ENCODE measurements at places on chromosomes 5 and 9.

DNA sequence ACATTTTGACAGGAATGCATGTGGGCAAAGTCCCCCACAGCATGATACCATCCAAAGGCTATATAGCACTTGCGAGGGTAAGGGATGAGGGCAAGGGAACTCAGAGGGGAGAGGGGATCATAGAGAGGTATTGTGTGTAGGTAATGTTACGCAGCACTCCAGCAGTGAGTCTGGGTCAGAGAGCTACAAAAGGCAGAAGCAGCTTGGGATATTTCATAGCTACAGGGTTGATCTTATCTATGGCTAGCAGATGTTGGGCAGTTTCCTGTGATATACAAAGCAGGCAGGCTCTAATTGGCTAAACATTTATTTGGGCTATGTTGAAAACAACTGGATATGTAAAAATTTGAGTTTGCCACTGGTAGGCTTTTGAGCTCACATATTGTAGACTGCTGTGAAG lies 17.8 kb upstream of the SLCO4C1 start:
- DNase-seq = no peak

DNA sequence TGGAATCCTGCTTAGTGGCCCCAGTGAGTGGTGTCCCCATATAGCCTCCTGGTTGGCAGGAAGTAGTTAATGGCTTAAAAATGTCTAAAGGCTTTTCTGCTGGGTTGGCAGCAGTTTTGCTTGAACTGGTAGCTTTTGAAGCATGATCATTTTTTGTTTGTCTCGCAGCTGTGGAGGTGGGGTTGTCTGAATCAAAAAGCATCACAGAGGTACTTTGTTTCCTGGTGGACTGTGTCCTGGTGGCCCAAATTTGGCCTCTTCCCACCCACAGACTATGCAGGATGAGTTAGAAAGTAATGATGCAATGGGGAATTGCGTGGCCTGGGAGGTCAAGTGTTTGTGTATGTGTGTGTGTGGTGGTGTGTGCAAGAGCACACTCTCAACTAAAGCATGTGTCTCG lies 322.7 kb downstream of the ARHGEF28 start:
- peak; percentile 77 for DNase-seq

DNA sequence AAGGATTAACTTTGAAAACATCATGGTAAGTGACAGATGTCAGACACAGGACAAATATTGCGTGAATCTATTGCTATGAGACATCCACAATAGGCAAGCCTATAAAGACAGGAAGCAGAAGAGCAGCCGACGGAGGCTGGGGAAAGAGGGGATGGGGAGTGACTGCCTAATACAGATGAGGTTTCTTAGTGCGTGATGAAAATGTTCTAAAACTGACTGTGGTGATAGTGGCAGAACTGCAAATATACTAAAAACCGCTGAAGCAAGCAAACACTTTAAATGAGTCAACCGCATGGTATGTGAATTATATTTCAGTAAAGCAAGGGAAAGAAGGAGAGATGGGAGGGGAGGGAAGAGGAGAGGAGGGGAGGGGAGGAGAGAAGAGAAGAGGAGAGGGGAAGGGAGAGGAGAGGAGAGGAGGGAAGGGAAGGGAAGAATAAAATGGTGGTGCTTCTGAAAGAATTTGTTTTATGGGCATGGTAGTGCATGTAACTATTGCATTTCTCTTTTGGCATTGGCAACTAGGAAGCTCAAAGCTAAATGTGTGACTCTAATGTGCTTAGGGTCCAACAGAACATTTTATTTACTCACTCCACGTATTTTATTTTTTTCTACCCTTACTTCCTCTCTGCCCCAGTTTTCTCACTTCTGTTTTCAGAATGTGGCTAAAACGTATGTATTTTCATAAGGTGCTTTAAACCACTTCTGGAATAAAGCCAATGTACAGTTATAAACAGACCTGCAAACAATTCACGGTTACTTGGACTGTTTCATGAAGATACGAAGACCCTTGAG lies 21.3 kb downstream of the AKNA start:
- no peak for DNase-seq

DNA sequence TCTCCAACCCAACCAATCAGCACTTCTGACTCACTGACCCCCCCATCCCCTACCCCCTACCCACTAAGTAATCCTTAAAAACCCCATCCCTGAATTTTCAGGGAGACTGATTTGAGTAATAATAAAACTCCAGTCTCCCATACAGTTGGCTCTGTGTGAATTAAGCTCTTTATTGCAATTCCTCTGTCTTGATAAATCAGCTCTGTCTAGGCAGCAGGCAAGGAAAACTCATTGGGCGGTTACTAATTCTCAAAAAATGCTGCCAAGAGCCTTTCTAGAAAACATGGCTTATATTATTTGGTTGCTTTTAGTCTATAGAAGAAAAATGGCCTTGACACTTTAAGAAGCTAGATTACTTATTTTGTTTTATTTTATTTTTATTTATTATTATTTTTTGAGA lies 131.7 kb downstream of the SUSD1 start:
- DNase-seq = no peak

- no peak for DNase-seq
Measured at GRCh38 chr5:98847054-98847453, 73.6 kb downstream of the RGMB start.

DNA sequence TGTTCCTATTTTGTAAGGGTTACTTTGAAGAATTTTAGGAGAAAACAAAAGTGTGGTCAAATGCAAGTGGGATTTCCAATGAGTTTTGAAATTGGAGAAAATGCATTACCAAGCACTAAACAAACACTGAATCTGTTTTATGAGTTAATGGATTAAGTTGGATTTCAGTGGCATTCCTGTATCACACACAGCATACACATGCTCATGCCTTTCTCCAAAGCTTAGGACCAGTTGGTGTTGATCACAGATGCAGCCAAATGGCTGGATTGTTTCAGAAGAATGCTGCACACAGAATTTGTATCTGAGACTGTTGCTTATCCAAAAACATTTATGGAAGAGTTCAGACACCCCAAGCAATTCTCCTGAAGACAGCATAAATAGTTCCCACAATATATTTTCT lies 611.1 kb downstream of the ACTL7B start:
- no peak for DNase-seq

- no peak for DNase-seq
Measured at GRCh38 chr9:137302449-137303150, 529 bp upstream of the NRARP start.

DNA sequence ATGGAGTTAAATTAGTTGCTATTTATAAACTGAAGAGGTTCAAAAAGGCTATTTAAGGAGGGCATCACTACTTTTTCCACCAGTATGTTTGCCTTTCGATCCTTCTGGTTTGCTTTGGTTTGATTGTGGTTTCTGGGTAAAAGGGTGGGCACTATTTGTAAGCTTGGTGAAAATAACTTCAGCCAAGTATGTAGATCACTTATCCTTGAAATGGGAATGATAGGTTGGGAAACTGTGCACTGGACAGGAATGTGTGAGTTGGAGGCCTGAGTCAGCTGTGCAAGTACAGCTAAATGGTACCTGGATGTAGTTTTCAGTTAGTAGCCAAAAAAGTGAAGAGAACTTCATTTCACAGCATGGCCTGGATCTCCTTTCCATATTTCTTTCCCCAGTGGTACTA lies 466.2 kb downstream of the ENC1 start:
- no peak for DNase-seq

DNA sequence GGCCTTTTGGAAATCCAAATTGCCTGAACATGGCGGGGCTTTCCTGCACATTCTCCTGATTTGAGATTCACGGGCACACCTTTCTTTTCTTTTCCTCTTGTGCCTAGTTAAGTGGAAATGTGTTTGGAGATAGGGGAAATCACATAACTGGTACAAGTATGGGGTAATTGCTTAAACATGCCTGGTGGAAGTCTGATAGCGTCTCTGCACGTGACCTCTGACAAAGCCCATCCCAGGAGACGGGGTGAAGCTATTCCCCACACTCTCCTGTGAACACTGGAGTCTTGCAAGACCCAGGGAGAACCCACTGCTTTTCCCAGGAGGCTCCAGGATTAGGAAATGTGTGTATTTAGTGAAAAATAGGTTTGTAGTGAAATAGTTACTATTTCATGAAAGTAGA lies 2.9 kb upstream of the REEP2 start:
- DNase-seq = no peak

GRCh38 chr5:139164020-139164419 lies 34.1 kb downstream of the SIL1 start:
- no peak for DNase-seq

DNA sequence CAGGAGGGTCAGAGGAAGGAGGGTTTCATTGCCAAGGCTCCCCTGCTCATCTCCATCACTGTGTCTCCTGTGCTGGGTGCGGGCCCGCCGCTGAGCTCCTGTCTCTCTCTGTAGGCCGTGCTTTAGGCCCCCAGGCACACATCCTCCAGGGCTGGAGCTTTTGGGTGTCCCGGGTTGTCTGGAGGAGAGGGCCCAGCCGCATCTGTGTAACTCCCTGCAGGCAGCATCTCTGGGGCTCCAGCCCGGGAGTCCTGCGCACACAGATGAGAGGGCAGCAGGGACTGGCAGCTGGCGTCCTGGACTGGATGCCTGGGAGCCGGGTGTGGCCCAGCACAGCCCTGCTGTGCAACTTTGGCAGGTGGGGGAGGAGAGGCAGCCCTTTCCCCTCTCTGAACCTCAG lies 40.2 kb downstream of the LRSAM1 start:
- DNase-seq = no peak

DNA sequence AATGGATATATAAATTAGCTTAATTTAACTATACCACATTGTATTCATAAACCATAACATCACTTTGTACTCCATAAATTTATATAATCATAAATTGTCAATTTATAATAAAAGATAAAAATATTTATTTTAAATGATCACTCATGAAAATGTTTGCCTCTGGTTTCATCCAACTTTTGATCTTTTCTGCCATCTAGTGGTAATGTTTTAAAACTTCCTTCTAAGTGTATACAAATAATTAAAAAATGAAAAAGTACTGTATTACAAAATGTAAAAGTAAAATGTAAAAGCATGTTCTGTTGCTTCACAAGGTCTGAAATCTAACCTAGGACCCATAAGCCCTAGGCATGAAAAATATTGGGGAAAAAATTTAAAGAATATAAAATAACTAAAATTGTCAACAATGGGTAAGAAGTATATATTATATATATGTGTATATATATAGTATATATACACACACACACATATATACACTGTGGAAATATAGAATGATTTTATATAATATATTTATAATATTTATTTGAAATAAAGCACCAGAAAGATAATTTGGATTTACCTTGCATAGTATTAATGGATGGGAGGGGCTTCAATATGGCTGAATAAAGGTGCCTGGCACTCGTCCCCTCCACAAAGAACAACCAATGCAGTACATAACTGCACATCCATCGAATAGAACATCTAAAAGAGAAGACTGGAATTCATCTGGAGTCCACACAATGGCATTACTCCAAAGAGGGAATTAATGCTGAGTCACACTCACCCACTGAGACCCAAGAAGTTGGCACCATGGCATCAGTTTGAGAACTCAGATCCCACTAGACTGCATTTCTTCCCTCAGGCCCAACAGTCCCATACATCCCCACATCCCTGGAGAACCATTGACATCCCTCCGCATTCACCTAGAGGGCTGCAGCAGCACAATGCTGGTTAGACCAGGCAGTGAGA lies 32.5 kb downstream of the ANXA1 start:
- no peak for DNase-seq

GRCh38 chr9:84756171-84756570 lies 86.6 kb downstream of the NTRK2 start:
- DNase-seq = no peak

DNA sequence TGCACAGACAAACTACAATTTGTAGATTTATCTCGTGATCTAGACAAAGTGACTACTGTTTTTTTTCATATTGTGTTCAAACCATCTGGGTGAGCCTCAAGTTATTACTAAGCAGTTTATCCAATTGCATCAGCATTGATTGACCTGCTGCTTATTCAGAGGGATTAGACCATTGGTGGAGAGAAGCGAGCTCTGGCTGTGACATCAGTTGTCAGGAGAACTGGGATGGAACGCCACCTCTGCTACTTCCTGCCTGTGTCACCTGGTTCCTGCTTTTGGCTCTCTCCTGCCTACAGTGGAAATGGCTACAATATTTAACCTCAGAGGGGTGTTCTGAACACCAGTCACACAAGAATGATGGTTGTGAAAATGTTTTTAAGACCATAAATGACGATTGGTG lies 12.1 kb downstream of the NR4A3 start:
- no peak for DNase-seq

GRCh38 chr9:130870491-130871381 lies 25.9 kb downstream of the QRFP start:
- DNase-seq = peak; percentile 72

DNA sequence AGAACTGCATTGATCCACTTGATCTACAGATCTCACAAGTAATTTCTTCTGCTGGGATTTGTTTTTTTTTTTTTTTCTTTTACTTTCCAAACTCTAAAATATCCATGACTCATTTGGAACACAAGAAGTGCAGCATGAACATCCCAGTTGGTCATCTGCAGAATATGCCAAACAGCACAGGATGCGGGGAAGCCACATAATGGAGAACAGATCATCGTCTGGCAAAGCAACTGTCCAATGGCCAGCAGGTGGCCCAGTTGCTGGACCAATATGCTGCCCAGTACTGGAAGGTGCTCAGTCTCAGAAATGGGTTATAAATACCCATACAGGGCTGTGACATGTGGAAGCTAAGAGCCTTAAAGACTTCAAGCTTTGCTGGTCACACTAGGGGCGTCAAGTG lies 221.3 kb upstream of the TAS2R1 start:
- DNase-seq = no peak

- DNase-seq = no peak
Measured at GRCh38 chr5:101687349-101687985, 608.6 kb downstream of the SLCO4C1 start.

- DNase-seq = no peak
Measured at GRCh38 chr5:92455011-92455410, 1071.9 kb upstream of the ARRDC3 start.

DNA sequence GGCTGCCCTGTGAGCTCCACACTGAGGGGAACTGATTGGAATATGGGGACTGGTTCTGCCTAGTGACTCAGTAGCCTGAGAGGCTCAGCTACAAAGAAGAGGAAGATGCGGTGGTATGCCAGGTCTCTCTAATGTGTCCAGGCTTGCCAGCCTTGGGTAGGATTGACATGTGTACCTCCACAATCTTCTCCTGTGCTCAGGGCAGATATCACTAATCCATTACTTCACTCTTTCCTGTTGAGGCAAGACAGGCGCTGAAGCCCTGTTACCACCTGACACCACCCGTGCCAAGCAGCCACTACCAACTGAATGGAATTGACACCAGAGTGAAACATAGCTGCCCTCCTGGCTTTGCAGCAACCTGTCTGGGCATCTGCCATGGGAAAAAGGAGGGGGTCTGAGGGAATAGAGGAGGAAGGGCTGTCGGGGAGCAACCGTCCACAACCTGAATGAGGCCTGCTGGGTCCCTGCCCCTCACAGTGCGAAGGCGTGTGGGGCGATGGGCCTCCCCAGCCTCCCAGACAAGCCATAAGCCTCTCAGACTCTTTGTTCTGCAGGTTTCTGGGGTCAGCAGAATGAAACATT lies 114.7 kb upstream of the CXCL14 start:
- no peak for DNase-seq

All from NCI-H446 (cell line).